NCI-H1436 treated with DMSO at 0.1 percent for 48 hours (cell line): ENCODE measurements at places on chromosomes 16 and 17.
A peak's percentile ranks its signal among the peaks of the same experiment; 100 is the strongest.

DNA sequence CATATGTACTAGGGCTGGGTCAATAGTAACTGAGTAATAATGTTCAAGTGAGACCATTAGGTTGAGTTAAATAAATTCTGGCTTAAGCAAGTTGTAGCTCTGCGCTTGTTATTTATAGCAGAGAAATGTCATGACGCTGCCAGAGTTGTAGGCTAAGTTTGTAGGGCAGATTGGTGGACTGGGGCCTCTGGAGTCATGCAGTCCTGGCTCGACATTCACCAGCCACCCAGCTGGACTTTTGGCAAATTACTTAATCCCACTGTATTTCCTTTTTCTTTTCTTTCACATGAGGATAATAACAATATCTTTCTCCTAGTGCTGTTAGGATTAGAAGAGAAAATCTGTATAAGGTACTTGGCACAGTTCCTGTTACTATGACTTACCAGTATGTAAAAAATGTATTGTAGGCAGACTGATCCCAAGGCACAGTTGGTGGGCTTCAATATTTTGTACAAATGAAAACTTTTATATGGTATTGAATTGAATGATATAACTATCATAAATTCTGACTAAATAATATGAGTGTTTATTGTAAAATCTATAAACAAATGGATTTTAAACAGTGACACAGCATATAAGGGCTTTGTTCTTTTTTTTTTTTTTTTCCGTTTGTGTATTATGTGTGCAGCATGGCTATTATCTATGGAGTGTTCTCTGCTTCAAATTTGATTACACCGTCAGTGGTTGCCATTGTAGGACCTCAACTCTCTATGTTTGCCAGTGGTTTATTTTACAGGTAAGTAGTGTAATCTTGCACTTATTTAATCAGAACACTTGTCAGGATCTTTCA is 2.6 kb downstream of the MFSD11 start:
- DNase-seq = peak; percentile 70

- DNase-seq = no peak
Observed at GRCh38 chr17:75900691-75901533, 3.8 kb downstream of the MRPL38 start.

GRCh38 chr16:87582216-87582965 is 19.9 kb upstream of the JPH3 start:
- DNase-seq = no peak

DNA sequence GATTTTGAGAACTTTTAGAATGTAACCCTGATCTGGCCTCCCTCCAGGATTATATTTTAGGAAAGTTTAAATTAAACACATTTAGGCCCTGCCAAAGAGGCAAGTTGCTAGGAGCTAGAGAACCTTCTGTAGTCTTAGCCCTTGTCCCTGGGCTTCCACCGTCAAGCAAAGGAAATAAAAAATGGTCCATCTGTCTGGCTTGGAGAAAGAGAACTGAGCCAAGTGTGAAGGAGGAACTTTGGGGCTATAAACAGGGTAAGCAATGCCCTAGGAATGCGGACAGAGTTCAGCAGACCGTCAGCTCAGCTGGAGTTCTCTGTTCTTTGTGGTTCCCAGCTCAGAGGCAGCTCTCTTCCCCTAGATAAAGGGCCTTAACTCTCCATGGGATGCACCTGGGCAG is 29.6 kb downstream of the RCVRN start:
- no peak for DNase-seq

- no peak for DNase-seq
Observed at GRCh38 chr17:63546308-63547082, 3.8 kb upstream of the DCAF7 start.

DNA sequence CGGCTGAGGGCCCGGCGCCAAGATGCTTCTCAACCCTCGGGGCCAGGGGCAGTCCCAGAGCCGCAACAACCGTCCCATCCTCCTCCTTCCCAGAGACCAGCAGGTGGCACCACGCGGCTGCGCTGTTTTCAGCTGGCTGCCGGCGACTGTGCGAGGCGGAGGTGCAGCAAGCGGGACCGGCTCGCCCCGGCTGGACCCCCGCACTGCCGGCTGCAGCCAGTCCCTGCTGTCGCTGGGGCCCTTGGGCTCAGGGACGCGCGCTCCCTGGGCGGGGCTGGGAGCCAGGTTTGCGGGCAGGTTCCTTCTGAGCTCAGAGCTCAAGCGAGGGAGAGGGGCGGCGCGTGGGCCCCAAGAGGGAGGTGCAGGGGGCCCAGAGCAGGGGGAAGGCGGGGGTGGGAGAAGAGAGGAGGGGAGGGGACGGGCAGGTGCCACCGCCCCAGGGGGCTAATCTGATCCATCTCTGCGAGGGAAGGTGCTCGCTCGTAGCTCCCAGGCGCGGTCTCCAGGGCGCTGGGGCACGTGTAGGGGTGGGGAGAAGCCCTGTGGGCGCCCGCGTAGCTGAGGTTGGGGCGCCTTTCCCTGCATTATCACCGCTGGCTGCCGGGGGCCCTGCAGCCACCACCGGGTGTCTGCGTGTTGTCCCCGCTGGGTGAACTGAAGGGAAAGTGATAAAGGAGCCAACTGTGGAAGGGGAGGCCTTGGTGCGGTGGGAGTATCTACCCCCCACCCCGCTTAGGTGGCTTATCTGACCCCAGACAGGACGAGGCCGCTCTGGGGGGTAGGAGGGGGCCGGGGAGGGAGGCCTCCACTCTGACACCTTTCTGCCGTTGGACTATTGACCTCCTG is 24.2 kb downstream of the STAT5A start:
- DNase-seq = peak; percentile 59

GRCh38 chr17:48504953-48505352 is 25.9 kb downstream of the HOXB1 start:
- DNase-seq = no peak

DNA sequence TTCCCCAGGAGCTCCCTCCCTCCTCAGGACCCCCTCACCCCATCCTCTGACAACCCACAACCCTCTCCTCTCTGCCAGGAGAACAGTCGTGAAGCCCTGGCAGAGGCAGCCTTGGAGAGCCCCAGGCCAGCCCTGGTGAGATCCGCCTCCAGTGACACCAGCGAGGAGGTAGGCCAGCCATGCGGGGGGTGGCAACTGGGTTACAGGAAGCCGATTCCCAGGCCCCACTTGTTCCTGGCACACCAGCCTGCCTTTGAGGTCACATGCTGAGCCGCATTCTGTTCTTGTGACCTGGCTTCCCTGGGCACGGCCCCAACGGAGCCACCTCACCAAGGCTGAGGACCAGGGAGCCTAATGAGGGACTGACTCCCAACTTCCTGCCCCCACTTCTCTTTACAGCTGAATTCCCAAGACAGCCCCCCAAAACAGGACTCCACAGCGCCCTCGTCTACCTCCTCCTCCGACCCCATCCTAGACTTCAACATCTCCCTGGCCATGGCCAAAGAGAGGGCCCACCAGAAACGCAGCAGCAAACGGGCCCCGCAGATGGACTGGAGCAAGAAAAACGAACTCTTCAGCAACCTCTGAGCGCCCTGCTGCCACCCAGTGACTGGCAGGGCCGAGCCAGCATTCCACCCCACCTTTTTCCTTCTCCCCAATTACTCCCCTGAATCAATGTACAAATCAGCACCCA is 7.9 kb downstream of the NAT9 start:
- DNase-seq = no peak

- DNase-seq = no peak
Observed at GRCh38 chr16:86952769-86953168, 364.4 kb downstream of the C16orf95 start.

GRCh38 chr16:59295993-59296736 is 562.0 kb upstream of the GOT2 start:
- no peak for DNase-seq

- DNase-seq = no peak
Observed at GRCh38 chr17:78127239-78127887, 1.2 kb downstream of the TMC6 start.

DNA sequence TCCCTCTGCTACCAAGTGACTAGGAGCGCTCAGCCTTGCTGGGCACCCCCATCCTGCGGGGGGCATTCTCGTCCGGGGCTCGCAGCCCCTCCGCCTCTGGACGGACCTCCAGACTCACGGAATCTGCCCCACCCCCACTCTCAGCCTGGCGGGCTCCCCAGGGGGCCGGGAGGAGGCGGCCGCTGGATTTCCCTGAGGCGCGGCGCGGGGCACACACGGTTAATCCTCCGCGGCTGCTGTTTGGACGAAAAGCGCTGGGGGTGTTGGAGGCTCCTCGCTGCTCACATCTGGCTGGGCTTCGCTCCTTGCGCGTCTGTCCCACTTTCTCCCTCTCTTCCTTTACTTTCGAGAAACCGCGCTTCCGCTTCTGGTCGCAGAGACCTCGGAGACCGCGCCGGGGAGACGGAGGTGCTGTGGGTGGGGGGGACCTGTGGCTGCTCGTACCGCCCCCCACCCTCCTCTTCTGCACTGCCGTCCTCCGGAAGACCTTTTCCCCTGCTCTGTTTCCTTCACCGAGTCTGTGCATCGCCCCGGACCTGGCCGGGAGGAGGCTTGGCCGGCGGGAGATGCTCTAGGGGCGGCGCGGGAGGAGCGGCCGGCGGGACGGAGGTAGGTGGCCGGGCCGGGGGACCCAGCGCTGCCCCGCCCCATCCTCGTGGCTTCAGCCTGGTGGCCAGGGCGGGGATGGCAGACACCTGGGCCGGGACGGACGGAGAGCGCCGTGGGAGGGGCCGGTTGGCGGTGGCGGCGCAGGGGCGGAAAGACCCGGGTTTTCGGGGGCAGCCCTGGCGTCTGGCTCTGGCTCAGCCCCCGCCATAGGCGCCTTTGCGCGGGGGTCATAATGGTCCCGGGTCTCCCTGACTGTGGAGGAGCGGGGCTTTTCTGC is at the start of gene C1QTNF1:
TSS of gene C1QTNF1 (plus strand) at position 284 of the 886 bp plus-strand sequence. CDS start 19,800 bp downstream, outside the sequence.
- DNase-seq = no peak

DNA sequence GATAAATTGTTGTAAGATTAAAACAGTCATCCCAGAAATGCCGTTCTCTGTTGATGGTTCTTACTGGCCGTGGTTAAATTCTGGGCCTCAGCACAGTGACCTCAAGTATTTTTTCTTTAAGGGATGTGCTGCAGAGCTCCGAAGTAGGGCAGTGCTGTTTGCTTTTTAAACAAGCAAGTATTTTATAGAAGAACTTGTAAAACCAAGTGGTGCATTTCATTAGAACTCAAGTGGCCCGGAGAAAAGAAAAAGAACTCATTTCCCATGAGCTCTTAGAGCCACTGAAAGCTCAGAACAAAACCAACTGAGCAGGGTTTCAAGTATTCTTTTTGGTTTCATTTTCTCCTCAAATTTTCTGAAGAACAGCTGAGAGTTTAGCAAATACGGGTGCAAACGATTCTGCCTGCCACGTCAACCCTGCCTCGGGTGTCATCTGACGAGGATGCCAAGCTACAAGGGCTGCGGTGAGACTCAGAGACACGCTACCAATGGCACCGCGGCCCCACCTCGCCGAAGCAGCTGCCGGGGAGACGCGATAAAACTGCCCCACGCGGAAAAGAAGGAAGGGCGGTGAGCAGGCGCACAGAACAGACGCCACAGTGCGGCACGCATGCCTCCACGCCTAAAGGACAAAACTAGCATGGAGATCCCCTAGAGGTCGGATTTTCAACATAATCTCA is 6.3 kb downstream of the LMF1 start:
- no peak for DNase-seq

GRCh38 chr17:2902546-2902945 is 106.3 kb downstream of the RAP1GAP2 start:
- DNase-seq = no peak

DNA sequence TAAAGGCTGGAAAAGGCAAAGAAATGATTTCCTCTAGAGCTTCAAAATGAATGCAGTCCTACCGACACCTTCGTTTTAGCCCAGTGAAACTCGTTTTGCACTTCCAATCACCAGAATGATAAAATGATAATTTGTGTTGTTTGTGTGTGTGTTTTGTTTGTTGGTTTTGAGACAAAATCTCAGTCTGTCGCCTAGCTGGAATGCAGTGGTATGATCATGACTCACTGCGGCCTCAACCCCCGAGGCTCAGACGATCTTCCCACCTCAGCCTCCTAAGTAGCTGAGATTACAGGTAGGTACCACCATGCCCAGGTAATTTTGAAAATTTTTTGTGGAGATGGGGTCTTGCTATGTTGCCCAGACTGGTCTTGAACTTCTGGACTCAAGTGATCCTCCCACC is 3.4 kb upstream of the EVPLL start:
- no peak for DNase-seq

GRCh38 chr16:23279721-23280153 is 22.4 kb upstream of the SCNN1B start:
- DNase-seq = peak; percentile 65

DNA sequence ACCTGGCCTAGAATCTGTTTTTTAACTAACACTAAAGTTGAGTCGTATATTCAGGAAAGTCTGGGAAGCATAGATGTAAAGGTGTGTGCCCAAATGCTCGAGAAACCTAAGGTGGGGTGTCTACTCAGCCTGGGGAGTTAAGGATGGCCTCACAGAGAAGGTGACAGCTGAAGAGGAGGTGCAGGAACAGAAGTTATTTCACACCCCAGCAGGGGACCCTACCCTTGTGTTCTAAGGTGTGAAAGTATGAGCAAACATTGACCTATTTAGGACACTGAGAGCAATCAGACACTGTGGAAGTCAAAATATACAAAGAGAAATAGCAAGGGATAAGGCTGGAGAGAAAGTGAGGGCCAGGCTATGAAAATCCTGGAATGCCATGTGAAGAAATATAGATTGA is 49.0 kb upstream of the DHX40 start:
- no peak for DNase-seq

- no peak for DNase-seq
Observed at GRCh38 chr17:7192271-7192937, 13.2 kb upstream of the ASGR1 start.

- DNase-seq = no peak
Observed at GRCh38 chr17:61314368-61315078, 85.1 kb upstream of the TBX2 start.

- no peak for DNase-seq
Observed at GRCh38 chr16:8720080-8720966, 45.9 kb downstream of the ABAT start.
